Brain (organoid and tissue), 16 donors: ENCODE measurements at places on chromosomes 2 and 18. TPM values are rescaled to one million over a fixed set of nuclear protein-coding genes. Genes with fewer than 3 reads are reported as not detected.

DNA sequence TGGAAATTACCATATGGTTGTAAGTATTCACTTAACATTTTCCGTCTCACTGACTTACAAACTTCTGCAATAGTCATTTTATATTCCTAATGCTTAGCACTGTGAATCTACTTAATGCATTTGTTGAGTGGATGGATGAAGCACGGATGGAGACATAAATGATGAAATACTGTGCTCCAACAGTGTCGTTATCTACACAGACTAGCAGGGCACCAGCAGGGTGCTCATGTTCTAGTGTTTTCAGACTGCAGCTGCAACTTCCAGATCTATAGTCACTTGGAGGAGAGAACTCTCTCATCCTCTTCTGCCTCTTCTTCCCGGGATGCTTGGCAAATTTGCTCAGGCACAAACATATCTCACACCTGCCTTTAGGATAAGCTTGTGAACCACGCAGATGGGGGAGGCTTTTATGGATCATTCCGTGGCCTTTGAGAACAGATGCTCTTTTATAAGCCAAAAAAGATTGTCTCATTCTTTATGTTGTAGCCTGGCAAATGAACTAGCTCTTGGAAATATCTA is 797.7 kb downstream of the MBD2 start:
- DNase-seq: no peak

The PKP4 gene
- polyA plus RNA-seq: 76.0 TPM

The ATG4B gene
- polyA plus RNA-seq: 42.6 TPM

The PRKRA gene
- 54.4 TPM for polyA plus RNA-seq

DNA sequence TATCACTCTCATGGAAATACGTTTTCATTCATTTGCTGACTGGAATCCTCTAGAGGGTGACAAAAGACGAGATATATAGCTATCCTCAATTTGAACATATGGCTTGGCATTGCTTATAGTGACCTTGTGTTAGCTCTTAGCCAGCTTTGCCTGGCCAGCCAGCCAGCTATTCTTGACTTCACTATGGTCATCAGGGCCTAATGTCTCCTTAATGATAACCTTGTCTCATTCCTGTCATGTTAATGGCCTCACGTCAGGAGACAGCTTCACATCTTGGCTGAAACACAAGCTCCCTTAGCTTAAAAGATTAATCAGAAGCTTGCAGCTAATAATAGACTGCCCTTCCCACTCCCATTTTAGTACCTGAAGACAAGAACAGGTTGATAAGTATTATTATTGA is 1517.5 kb upstream of the PIK3C3 start:
- no peak for DNase-seq

- no peak for DNase-seq
Observed at GRCh38 chr2:58727981-58728656, 487.0 kb upstream of the FANCL start.
